ENCODE measurements at places on chromosomes 6 and 20. TPM values are rescaled to one million over a fixed set of nuclear protein-coding genes. Genes with fewer than 3 reads are reported as not detected.

GPX5 gene
- total RNA-seq = not detected

GRCh38 chr6:84511929-84512328 lies 252.5 kb downstream of the TBX18 start:
- DNase-seq = no peak

PGC gene
- total RNA-seq = not detected

TBXT gene
- total RNA-seq = not detected

Data from cardiac septum (tissue), 1 donor.